ENCODE measurements at places on chromosomes 2 and 18. TPM values are rescaled to one million over a fixed set of nuclear protein-coding genes. Genes with fewer than 3 reads are reported as not detected.

GRCh38 chr2:96143848-96144480, 1.3 kb downstream of the DUSP2 start:
- no peak for DNase-seq

GRCh38 chr2:72630767-72631166, 195.1 kb downstream of the EXOC6B start:
- DNase-seq: no peak

DNA sequence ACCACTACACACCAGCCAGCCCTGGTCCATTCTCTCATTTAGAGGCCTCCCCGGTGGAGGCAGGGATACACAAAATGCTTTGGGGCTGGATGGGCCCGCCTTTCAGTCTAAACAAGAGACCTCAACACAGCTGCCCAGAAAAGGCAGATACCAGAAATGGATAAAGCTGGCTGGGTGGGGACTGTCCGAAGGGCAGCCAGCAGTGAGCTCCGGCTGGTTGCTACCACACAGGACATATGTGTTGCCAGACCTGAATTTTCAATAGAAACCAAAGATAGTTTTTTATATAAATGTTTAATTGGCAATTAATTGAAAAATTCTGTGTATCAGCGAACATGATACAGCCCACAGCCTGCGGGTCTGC, 1.4 kb downstream of the GPBAR1 start:
- no peak for DNase-seq

DNA sequence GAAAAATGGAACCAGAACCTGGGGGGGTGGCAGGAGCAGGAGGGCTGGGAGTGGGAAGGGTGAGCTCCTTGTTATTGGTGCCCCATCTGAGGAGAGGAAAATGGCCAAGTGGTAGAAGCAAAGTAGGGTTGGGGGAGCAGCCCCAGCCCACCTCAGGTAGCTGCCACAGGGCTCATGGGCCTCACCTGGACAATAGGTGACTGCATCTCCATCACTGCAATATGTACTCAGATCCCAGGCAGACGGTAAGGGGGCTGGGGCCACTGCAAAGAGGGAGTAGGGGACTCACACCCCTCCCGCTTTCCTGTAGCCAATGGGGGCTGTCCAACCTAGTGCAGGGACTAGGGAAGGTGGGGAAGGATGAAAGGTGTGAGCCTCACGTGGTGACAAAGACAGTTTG, 4.2 kb downstream of the C2orf81 start:
- DNase-seq: no peak

DNA sequence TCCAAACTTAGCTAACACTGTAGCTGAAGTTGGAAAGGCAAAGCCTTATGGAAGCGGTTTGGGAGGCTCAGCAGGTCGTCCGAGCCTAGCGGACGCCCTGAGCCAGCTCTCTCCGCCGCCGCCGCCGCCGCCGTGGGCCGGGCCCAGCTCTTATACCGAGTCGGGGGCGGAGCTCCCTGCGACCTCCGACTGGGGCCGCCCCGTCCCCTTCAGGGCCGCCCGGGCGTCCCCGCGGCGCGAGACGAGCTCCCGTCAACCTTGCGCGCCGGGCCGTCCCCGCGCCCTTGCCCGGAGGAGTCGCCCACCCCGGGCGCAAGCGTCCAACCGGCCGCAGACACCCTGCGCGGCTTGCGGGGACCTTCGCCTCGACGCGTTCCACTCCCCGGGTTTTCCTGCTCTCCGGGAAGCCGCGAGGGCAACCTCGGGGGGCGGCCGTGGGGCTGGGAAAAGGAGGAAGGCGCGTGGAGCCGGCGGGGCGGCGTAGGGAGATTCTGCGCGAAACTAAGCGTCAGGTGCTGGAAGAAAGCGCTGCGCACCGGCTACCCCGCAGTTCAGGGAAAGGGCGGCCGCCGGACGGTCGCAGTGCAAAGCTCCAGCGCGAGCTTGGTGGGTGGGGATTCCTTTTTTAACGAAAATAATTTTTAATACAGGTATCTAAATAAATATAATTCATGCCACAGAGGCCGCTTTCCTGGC, at the start of gene SLC40A1:
SLC40A1 (minus strand) TSS at position 129 of the 696 bp plus-strand sequence. CDS start 326 bp downstream, outside the sequence.
- peak; percentile 74 for DNase-seq

DNA sequence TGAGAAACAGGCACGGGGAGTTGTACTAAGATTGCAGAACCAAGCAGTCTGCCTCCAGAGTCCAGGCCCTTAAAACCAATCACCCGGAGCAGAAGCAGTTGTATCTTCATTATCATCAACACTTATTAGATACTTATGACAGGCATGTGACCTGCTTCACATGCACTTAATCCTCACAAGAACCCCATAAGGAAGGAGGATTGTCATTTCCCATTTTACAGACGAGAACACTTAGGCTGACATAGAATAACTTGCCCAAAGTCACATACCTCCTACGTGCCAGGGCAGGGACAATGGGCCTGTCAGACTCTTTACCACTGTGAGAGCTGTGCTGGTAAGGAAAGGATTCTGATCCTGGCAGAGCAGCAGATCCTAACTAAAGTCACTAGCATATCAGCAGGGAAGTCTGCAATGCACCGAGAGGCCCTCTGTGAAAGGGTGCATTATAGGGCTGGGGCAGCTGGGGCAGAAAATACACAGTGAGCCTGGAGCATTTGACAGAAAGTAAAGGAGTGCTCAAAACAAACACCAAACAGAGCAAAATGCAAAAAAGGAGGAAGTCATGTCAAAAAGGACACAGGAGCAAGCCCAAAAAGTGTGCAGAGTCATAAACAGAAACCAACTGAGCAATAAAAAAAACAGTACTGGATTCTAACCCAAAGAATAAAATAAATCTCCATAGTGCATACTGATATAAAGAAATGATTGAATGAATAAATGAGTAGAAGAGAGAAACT, 55.9 kb upstream of the SP3 start:
- DNase-seq: no peak

GRCh38 chr18:21747764-21748693, 7.4 kb downstream of the MIB1 start:
- no peak for DNase-seq

- no peak for DNase-seq
These were observed 119.5 kb downstream of the NCK2 start for GRCh38 chr2:105864262-105864661.

DNA sequence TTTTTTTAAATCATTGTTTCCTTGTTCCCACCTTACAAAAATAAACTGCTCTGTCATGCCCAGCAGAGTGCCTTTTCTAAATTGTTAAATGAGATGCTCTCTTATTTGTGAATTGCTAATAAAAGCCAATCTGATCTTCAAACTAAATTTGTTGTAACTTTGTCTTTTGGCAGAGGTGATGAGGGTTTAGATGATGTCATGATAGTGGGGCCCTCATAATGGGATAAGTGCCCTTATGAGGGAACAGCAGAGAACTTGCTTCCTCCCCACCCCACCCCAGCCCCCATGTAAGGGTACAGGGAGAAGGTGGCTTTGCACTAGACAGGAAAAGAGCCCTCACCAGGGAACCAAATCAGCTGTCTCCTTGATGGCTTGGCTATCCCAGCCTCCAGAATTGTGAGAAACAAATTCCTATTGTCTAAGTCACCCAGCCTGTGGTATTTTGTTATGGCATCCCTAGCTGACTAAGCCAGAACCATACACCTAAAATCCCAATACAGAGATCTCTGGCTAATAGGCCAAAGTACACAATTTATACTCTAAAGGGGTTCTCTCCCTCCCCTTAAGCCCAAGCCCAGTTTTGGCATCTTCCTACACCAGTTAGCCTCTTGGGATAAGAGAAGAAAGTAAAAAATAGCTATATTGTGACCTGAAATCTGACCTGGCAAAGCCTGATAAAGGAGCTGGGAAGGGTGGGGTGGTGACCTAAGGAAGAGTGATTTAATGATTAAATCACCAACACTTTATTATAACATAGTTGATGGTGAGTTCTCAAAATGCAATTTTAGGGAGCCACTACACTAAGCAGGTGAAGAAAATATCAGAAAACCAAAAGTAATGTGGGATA, 40.3 kb upstream of the HNRNPA3 start:
- DNase-seq: no peak

GRCh38 chr2:241092677-241093076, 9.4 kb downstream of the MTERF4 start:
- DNase-seq: no peak

DNA sequence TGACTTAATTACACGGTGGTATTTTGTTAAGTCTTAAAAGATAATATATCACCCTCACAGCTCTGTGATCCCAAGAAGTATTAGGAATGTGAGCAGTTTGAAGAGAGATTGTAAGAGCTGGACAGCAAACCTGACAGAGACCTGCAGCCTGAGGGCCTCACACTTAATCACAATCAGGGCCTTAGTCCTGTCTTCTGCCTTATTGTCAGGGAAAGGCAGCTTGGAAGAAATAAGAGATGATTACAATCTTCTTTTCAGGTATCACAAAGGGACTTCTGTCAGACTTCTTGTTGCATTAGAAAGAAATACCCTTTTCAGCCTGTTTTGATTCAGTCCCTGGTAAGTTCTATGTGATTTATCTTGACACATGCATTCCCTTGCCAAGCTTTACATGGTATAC, 1433.8 kb upstream of the SLC39A10 start:
- DNase-seq: no peak

DNA sequence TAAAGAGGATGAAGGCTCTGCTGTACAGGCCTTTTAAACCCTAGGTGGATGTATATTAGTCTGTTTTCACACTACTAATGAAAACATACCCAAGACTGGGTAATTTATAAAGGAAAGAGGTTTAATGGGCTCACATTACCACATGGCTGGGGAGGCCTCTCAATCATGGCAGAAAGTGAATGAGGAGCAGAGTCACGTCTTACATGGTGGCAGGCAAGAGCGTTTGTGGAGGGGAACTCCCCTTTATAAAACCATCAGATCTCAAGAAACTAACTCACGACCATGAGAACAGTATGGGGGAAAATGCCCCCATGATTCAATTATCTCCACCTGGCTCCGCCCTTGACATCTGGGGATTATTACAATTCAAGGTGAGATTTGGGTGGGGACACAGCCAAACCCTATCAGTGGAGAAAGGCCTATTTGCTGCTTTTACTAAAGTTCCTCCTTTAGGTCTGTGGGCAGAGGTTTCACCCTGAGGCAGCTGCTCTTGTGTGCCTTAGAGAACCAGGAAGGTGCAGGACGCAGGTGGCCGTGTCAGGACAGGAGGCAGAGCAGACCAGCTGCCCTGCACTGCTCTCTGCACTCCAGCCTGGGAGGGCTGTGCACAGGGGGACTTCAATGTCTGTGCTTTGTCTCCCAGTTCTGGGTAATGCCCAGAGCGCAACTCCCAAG, 178.8 kb upstream of the HDAC4 start:
- no peak for DNase-seq

DNA sequence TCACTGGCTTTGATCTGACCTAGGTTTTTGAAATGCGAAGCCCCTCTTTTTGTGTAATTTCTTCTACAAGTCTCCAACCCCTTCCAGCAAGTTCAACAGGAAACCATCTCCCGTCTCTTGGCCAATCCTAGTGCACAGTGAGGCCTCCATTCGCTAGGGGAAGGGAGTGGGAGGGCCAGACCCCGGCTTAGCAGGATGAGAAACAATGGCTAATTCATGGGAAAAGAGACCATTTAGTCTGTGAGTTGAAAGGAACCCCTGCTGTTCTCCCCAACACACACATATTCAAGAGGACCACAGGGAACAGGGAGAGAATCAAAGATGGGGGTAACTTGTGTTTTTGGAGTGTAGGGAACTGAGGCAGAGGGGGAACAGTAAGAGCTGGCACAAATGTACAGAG, 83.0 kb downstream of the RTN4 start:
- no peak for DNase-seq

GRCh38 chr18:58599106-58599505, 29.8 kb downstream of the ALPK2 start:
- DNase-seq: no peak

GRCh38 chr2:73386342-73386868, 769 bp downstream of the ALMS1 start:
- DNase-seq: peak; percentile 4

DNA sequence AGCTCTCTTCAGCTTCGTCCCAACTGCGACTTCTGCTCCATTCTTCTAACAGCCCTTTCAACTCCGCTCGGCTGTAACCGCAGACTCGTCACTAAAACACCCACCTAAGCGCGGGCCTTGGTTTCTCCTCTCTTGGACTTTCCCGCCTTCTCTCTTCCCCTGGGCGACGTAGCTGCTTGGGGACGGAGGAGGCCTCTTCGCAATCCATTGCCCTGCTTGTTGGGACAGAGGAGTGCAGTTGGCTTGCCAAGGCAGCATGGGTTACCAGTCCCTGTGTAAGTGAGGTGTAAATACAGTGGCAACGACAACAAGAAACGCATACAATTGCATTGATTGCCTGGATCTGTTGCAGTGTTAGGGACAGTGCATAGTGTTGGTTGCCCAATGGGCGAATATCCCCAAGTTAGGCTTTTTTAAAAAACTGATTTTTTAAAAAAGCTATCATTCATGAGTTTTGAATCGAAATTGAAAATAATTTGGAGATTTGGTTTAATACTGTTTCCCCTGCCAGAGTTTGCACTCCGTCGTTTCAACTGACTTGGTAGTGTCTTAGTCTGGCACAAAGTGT, 484 bp upstream of the DARS1 start:
- no peak for DNase-seq

DNA sequence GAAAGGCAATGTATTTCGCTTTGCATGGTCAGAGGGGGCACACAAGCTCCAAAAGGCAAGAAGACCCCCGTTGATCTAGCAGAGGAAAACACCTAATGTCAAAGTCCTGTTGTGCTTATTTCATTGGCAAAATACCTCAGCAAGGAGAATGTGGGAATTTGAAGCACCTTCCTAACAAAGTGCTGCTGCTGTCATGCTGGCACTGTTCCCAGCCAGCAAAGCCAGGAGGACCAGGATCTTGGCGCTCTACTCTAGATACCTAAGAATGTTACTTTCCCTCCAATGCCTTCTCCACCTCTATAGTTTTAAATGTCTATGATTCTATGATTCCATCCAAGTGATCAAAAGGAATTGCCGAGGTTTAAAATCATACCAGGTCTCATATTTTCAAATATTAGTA, 867.9 kb upstream of the POU3F3 start:
- DNase-seq: no peak

DNA sequence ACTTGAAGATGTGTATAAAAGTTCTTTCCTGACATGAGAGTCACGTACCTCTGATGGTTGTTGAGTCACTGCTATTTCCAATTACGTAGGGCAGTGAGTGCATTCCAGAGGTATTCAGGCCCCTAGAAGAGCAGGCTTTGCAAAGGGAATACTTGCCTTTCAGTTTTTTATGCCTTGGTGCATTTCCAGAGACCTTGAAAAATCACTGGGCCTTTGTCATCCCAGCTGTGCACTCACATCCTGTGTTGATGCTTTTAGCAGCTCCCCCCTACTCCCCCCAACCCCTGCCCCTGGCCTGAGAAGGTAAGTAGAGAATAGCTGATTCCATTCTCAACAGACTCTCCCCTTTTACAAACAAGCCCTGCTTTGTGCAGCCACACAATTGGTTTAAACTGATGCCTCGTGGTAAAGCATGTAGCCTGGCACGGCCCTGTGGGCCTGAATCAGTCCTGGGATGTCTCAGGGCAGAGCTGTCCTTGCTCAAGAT, 174.2 kb downstream of the PRPF40A start:
- no peak for DNase-seq

Gene ZNF396
- 6.1 TPM for polyA plus RNA-seq

Gene PSMA8
- polyA plus RNA-seq: not detected

Gene SLC19A3
- polyA plus RNA-seq: 6.6 TPM

Gene GMPPA
- polyA plus RNA-seq: 32.6 TPM

Gene ADAM23
- 5.8 TPM for polyA plus RNA-seq

Gene SPTBN1
- 225 TPM for polyA plus RNA-seq

Gene SERPINB7
- polyA plus RNA-seq: 0.76 TPM

Gene SFTPB
- not detected for polyA plus RNA-seq

Gene NR4A2
- 0.54 TPM for polyA plus RNA-seq

Gene ACTR1B
- 59.3 TPM for polyA plus RNA-seq

Gene GKN2
- not detected for polyA plus RNA-seq

Gene ZC3H8
- polyA plus RNA-seq: 17.5 TPM

Gene WNT6
- polyA plus RNA-seq: 0.27 TPM

Gene ZNF892
- 4.3 TPM for polyA plus RNA-seq
